Neural progenitor cell (in vitro differentiated cells): ENCODE measurements at places on chromosomes 2 and 18.
A peak's percentile ranks its signal among the peaks of the same experiment; 100 is the strongest.

GRCh38 chr2:42249284-42249683 is 80.1 kb downstream of the EML4 start:
- no peak for DNase-seq

DNA sequence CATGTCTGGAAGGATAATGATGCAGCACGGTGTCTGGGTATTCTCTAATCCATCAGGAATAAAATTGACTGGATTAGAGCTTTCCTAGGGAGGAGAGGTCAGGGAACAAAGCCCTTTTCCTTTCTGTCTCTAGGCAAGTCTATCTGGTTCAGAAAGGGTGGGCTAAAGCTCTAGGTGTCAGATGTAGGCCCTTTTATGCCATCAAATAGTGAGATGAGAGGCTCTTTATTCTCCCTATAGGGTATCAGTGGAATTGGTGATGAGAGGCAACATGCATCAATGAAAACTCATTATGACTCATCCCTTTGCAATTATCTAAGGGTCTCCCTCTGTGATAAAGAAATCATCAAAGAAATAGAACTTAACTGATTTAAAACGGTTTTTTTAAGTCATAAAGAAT is 328.0 kb upstream of the CRIM1 start:
- peak; percentile 8 for DNase-seq

DNA sequence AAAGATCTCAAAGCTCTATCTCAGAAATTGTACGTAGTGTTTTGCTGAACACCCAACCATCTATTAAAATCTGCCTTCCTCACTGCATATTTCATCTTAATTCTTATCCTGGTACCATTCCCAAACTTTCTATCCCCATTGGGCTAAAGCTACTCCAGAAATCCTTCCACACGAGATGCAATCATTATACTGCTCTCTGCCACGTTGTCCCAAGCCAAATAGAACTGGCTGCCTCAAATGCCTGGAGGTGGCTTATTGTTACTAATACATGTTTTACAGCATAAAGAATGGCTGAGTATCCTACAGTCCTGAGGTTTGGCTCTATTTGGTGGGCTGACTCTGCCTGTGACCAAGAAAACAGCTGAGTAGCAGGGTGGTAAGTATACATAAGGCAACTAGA is 306.0 kb upstream of the ACVR2A start:
- no peak for DNase-seq

DNA sequence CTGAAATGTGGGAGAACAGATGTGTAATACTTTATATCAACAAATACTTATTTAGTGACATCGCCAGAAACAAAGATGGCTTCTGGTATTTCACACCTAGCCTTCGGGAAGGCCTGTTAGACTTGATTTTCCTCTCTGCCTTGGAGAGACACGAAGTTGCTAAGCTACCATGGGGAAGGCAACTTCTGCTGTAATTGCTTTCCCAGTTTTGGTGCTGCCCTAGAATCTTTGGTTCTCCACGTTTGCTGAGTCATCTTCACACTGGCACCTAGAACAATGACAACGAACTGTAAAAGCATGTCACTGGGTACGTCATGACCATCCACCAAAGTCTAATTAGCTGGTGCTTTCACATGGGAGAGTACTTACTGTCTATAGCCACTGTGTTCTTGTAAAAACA is 58.7 kb upstream of the ACTR3 start:
- no peak for DNase-seq

DNA sequence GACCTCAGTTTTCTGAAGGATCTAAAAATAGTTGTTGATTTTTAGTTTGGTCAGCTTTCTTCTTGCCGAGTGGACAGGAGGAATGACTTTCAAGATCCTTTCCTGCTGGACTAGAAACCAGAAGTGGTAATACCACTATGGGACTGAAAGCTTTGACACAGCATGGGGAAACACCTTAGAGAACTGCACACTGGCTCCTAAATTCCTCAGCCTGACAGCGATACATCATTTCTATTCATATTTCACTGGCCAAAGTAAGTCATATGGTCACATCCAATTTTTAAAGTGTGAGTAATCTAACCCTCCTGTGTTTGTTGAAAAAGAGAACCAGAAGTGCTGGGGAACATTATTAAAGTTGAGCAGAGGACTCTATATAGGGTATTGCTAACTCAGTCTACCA is 244.7 kb upstream of the MMADHC start:
- DNase-seq = no peak

- no peak for DNase-seq
Measured at GRCh38 chr2:216206041-216206703, 97.0 kb downstream of the XRCC5 start.

DNA sequence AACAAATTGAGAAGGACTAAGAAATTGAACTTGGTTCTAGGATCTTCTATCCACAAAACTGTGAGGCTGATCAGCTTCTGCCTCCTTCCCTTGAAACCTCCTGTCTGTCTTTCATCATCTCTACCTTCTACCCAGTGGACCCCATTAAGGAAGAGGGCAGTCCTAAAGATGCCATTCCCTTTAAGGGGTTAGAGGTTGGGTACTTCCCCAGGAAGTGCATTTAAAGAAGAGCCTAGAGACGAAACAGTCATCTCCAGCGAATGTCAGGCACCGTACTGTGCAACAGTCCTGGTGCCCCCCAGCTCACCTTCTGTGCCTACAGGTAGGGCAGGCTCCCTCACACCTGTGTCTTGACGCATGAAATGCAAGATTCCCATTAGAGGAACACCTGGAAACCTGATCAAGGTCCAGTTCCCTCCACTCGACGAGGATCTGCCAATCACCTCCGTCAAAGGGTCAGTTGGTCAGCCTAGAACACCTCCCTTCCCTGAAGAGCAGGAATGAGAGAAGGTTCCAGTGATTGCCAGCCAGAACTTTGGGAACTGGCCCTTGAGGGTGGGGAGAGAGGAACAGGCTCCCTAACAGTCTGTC is 20.9 kb downstream of the LOXHD1 start:
- DNase-seq = no peak

- DNase-seq = no peak
Measured at GRCh38 chr2:68612765-68613519, 30.4 kb upstream of the PROKR1 start.

DNA sequence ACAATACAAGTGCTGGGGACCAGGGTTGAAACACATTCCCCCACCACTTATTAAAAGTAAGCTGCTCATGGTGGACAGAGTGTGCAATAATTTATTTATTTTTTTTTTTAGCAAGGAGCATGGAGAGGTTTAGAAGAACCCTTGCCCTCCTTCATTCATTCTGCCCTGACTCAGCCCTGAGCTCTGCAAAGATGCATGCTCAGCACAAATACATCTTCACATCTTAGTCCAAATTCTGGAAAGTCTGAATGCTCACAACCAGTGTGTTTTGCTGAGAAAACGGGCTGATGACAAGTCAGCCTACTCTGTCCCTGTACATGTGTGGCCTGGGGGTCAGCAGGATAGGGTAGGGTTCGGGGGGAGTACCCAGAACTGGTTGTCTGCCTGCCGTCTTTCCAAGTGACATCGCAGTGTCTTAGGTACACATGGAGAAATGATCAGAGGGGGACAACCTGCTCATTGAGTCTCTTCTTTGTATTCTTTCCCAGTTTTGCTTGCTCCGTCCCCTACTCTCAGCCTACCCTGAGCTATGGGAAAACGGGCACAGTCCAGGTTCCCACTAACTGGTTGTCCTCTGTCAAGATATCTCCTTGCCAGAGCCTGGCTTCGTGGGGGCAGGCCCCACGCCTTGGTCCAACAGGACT is 76.4 kb downstream of the ADD2 start:
- no peak for DNase-seq

DNA sequence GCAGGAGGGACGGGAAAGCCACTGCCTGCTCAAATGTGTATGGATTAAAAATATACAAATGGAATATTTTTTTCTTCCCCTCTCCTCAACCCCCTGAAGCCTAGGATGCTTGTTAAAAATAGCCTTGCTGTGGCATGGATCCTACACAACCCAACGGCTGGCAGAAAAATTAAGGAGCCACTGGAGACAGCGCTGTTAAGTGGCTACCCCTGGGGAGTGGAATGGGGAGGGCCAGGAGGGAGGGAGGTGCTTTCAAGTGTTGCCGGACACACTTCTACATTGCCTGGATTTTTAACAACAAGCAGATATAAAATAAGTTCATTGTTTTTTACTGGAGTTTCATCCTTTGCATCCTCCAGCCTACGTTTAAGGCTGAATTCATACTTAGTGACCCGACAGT is 66.6 kb downstream of the ZBTB7C start:
- no peak for DNase-seq

GRCh38 chr18:47254341-47254939 is 3.0 kb upstream of the SKOR2 start:
- peak; percentile 94 for DNase-seq

DNA sequence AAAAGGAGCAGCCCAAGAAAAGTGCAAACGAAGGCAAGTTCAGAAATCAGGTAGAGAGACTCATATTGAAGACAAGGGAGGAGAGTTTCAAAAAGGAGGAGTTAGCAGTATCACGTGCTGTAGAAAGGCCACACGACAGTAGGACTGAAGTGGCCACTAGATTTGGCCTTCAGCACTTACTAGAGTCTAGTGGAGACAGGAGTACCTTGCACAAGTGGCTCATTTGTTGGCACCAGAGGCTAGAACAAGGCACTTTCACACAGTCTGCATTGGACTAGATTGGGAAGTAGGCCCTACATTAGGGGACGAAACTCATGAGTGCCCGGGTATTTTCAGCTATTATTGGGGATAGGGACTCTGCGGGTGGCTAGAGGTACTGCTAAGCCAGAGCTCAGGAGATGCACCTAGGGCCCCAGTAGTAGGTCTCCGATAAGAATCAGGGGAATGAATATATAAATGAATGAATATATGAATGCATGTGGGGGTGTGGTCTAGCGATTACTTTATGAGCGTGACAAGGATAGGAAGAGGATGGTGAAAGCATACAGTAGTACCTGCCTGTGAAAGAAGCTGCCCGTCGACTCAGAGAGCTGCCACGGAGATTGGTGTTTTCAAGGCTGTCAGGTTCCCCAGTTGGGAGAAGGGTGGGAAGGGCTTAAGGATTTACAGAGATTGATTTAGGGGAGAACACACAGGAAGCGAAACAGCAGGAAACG is 1.4 kb upstream of the NCOA1 start:
- DNase-seq = no peak

GRCh38 chr2:59694176-59694575 is 859.3 kb downstream of the BCL11A start:
- no peak for DNase-seq

GRCh38 chr2:160697817-160698216 is 204.2 kb upstream of the RBMS1 start:
- no peak for DNase-seq

DNA sequence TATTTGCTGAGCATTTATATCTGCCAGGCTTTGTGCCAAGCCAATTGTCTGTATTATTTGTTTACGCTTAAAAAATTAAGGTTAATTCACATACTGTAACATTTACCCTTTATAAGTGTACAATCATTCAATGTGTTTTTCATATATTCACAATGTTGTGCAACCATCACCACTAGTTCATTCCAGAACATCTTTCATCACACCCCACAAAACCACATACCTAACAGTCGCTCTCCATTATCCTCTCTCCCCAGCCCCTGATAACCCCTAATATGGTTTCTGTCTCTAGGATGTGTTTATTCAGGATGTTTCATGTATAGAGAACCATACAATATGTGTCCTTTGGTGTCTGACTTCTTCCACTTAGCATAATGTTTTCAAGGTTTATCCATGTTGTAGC is 234.1 kb downstream of the INSIG2 start:
- DNase-seq = no peak

GRCh38 chr2:169676357-169676756 is 17.8 kb downstream of the CFAP210 start:
- peak; percentile 27 for DNase-seq
